ENCODE measurements at places on chromosomes 12 and 14.

DNA sequence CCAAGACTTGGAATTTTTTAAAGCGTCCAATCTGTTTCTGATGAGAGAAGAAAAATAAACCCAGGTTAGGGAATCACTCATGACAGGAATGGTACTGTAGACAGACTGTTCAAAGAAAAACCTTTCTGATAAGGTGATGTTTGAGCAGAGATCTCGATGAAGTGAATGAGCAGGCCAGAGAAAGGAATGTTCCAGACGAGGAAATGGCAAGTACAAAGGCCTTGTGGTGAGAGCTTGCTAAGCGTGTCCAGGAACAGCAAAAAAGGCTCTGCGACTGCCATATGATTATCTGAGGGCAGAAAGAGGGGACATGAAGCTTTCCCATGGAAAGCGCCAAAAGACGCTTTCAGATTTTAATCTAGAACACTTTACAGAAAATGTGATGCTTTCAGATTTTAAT, 458.4 kb upstream of the SOX5 start:
- no peak for DNase-seq

DNA sequence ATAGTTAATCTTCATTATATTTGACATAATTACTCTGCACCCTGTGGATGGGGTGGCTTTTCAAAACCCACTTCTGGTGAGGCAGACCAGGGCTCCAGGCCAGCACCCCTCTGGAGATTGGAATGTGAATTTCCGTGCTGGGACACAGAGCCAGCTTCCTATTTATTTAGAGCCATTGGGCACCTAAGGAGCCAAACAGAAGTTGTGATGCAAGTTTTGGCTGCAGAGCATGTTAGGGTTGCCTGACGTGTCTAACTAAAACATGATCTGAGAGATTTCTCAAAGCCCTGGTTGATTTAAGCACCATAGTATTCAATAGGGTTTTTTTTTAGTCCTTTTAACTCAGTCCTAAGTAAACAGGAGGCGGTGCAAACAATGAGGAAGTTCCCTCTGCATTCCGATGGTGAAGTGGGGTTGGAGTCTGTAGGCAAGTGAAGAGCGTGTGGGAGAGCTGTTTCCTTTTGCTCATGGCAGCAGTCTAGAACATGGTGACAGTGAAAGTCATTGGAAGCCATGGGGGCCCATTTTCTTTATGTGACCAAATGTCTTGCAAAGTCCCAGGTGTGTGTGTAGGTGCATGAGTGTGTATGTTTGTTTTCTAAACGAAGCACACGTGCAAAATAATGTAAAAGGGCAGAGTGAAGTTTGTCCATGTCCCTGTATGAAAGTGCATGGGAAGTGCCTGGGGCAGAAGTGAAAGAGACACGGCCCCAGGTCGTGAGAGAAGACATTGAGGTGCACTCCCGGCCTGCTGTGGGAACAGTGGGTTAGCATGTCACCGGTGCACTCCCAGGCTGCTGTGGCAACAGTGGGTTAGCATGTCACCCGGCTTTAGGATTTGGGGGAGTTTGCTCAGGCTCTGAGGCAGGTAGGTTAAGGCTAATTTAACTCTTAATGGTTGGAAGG, 117.7 kb downstream of the PRKCH start:
- no peak for DNase-seq

- no peak for DNase-seq
These were observed 165.1 kb upstream of the ATP2B1 start for GRCh38 chr12:89873745-89874144.

DNA sequence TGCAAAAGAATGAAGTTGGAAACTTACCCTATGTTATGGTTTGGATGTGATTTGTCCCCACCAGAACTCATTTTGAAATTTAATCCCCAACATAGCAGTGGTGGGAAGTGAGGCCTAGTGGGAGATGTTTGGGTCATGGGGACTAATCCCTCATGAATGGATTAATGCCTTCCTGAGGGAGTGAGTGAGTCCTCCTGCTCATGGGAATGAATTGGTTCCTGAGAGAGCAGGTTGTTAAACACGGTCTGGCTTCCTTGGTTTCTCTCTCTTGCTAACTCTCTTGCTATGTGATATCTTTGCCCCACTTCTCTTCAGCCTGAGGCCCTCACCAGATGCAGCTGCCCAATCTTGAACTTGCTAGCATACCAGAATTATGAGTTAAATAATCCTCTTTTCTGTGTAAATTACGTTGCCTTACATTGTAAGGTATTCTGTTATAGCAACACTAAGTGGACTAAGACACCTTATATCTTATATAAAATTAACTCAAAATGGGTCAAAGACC, 22.2 kb upstream of the CCDC91 start:
- no peak for DNase-seq

DNA sequence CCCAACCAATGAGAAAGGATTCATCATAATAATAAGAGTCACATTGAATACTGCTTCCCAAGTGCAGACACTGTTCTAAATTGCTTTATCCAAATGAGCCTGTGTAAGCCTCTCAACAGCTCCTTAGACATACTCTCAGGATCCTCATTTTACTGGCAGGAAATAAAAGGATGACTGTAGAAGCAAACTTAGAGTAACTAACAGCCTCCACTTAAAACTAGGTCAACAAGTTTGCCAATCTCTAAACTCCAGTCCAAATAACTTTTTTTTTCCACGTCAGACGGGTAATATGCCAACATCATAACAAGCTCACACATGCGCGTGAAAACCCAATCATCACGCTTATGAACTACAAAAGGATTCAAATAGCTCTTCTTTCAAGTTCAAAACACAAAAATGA, 15.3 kb upstream of the DPF3 start:
- no peak for DNase-seq

DNA sequence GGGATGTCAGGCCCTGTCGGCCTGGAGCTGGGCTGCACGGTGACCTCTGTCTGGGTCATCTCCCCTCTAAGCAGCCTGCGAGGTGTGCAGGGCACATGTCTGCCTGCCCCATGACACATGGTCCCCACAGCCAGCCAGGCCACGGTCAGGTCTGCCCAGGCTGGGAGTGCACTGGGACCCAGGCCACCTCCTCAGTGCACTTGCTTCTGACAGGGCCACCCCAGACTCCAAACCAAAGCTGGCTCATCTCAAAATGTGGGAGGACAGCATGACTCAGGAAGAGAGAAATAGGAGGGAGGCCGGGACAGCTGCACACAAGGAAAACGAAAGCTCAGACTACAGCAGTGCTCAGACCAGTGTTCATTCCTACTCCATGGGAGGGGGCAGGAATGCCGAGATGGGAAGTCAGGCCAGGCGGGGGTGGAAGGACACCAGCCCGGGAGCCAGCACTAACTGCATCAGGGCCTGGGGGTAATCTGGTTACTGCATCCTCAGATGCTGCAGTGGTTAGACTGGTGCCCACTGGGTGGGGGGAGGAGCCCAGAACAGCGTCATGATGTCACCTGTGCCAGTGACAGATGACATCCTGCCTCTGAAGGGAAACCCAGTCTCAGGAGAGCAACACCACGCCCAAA, 4.0 kb downstream of the P2RX2 start:
- no peak for DNase-seq

DNA sequence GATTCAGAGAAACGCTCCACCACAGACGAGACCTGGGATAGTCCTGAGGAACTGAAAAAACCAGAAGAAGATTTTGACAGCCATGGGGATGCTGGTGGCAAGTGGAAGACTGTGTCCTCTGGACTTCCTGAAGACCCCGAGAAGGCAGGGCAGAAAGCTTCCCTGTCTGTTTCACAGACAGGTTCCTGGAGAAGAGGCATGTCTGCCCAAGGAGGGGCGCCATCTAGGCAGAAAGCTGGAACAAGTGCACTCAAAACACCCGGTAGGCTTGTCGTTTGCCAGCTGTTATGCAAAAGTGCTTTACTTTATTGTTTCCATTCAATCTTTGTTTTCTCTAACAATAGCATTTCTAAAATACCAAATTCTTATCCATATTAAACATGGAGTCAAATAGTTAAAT, 287.3 kb downstream of the NAV3 start:
- DNase-seq, result no peak

- peak; percentile 71 for DNase-seq
These were observed 227.7 kb upstream of the NPAS3 start for GRCh38 chr14:32710731-32711680.

DNA sequence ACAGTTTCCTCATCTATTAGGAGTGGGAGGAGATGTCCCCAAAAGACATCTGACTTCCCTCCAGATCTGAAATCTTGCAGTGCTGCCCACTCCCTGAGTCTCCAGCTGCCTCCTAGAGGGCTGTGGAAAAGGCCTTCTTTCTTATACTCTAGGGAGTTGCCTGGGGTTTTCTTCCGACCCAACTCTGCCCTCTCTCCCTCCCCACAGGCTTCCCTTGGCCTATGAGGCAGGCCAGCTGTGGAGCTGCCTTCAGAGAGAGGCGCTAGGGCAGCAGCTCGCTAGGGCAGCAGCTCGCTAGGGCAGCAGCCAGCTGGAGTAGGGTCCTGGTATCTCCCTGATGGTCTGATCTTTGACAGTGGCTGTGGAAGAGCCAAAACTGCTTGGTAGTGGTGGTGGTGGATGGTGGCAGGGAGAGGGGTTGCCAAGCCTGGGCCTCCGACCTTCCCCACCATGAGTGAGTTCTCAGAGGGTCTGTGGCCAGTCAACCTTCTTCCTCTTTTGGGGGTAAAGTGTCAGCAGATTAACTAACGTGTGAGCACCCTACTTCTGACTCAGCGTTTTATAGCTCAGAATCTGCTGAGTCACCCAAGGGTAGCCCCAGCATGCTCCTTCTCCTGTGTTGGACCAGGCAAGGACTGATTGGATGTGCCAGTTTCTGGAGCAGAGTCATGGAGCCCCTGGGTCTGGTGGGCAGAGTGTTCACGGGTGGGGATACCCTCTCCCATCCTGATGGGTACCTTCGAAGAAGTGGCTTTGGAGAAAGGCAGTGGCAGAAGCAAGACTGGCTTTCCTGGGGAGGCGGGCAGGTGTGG, 2.3 kb downstream of the SLC48A1 start:
- no peak for DNase-seq

DNA sequence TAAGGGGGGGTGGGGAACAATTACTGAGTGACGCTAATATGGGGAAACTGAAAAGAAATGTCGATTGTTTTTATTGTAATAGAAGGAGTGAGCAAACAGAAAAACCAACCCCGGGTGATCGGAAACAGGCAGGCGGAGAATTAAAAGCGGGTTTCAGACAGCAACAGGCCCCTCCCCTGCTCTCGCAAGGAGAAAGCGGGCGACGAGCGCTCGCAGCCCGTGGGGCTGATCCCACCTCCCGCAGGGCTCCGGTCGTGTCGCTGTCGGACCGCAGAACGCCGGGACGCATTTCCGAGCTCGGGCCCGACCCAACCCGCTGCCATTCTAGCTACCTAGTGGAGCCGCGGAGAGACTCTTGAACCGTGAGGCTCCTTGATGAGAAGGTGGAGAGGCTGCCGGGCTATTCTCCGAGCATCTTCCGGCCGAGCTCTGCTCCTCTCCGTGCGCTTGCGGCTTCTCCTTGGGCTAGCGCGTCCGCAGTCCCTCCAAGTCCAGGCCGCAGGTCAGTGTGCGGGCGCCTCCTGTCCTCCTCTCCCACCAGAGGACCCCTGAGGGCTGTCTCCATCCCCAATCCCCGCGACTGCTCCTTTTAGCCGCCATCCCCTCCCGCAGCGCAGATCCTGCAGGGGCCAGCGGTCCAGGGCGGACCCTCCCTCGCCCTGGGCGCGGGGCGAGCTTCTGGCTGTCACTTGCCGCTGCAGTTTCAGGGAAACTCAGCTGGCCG, 4.1 kb upstream of the PAX9 start:
- DNase-seq, result no peak

GRCh38 chr12:24011927-24012507, 62.5 kb upstream of the SOX5 start:
- no peak for DNase-seq

- no peak for DNase-seq
These were observed 317.6 kb downstream of the DPF3 start for GRCh38 chr14:72576258-72576657.

- no peak for DNase-seq
These were observed 42.0 kb downstream of the HECTD4 start for GRCh38 chr12:112340230-112340629.

DNA sequence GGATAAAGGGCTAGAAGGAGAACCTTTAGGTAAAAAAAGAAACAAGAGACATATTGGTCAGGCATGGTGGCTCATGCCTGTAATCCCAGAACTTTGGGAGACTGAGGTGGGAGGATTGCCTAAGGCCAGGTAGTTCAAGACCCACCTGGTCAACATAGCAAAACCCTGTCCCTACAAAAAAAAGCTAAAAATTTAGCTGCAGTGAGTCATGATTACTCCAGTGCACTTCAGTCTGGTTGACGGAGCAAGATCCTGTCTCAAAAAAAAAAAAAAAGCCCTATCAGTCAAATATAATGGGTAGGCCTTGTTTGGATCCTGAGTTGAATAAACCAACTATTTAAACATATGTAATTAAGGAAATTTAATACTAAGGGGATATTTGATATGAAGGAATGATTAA, 54.2 kb downstream of the PPP1R36 start:
- DNase-seq, result no peak

DNA sequence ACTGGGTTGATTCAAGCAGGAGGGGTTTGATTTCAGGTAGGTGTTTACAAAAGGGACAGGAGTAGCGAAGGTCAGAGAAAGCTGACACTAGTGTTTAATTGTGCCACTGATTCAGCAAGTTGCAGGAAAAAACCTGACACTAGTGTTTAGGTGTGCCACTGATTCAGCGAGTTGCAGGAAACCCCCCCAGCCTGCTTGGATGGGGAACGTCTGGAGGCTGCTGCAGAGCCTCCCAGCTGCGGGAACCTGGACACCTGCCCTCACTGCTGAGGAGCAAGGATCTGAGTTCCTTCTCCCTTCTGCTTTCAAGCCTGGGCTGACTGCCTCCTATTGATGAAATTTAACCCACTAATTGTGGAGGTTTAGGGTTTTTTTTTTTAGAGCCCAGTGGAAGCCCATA, 84.2 kb downstream of the AVPR1A start:
- peak; percentile 40 for DNase-seq

DNA sequence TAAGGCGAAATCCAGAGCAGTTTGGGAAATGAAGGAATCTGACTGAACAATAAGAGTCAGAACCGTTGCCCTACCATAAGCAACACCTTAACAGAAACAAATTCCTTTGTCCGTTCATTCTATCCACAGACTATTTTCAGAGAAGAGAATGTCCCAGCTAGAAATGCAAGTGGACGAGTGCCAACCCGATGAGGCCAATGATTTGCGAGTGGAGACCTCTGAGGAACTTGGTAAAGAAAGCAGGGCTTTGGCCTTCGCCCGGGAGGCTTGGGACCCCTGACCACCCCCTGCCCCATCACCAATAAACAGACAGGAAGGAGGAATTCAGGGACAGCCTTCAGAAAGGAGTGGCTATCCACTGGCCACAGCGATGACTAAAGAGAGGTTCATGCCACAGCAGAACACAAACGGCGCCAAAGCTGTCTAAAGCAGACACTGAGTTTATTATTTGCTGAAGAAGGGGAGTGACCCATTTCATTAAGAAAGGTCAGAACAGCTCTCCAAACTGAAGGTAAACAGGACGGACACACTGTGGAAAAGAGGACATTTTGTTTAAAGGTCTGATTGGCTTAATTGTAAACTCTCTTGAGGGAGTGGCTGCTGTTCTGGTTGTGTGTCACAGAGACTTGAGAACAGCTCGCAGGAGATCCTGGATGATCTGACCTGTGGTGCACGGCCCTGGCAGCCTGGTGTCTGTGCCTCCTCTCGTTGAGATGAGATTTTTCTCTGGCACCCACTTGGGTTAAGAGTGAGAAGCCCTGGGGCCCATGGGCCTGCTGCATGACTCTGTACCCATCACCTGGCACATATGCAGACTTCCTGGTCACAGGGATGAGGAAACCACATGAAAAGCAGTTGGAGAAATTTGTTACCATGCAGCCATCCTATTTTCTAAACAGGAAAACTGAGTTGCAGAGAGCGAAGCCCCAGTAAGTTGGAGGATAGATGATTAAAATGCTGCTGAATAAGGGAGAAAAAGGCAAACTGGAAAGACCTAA, 142.0 kb upstream of the PZP start:
- no peak for DNase-seq
